ENCODE measurements at places on chromosomes 2 and 18.

- DNase-seq, result no peak
These were observed 7.4 kb upstream of the NPAS2 start for GRCh38 chr2:100812573-100812972.

GRCh38 chr18:38481576-38481975 lies 916.0 kb upstream of the CELF4 start:
- DNase-seq, result no peak

DNA sequence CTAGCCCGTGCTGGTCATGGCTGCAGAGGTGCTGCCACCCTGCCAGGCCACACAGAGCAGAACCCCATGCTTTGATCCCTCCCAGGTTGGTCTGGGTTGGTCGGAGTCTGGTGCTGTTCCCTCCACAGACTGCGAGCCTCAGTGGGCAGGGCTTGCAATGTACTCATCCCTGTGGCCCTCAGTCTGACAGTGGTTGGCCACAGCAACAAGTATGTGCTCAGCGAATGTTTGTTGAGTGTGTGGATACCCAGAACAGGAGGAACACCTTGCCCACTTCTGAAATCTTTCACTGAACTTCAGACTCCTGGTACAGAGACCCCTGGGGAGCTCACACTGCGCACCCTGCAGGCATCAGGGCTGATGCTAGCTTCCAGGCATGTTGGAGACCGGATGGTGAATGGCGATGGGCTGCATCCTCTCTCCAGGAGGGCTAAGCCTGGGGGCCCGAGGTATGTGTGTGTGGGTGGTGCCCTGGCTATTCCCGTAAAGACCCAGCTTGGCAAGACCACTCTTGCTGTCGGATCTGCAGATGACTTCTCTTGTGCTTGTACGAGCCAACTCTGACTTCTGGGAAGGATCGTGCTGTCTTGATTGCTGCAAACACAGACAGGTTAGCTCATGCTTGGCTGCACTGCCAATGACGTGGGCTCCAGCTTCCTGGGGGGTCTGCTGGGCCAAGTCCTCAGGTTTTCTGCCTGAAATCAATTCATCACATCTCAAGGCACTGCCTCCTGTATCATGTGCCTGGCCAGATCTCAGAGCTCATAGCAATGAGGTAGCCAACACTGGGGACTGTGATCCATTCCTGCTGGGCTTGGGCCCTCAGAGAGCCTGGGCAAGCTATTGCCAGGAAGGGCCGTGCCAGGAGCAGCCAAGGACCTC lies 43.7 kb downstream of the RHOB start:
- no peak for DNase-seq

GRCh38 chr2:10211844-10212422 lies 89.4 kb downstream of the RRM2 start:
- DNase-seq, result no peak

DNA sequence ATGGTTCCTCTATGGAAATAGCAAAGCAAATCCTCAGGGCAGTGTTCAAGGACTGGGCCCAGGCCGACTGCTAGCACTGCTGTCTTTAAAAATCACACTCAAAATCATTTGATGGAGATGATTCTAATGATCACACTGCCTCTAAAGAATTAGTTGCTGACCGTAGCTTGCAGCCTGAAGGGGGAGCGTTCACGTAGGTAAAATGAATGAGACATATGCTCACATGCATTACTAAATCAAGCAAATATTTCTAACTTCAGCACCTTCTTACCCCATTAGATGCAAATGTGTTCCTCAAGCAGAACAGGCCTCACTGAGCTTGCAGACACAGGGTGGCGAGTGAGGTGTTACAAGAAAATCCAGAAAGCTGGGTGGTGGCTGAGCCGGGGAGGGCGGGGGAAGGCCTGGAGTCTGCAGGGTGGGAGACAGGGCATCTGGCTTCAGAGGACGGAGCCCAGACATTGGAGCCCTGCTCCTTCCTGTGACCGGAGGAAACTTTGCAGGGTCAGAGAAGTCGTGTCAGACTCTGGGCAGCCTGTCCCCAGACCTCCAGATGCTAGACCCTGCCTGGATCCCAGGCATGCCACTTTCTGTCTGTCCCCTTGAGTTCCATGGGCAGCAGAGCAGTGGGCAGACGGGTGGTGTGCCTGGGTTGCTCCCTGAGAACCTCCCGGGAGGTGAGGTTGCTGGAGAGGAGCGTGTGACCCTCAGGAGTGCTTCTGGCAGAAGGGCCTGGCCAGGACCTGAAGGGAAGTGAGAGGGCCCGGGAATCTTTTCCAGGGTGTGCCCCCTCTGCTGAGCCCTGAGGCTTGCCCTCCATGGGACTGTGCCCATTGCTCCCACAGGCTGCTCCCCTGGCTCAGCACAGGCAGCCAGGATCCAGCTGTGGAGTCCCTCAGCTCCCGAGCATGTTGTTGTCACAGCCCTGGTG lies 7.1 kb upstream of the NPPC start:
- no peak for DNase-seq

- no peak for DNase-seq
These were observed 38.6 kb downstream of the SS18 start for GRCh38 chr18:26051843-26052242.

- DNase-seq, result no peak
These were observed 126.4 kb downstream of the TMEM163 start for GRCh38 chr2:134592377-134592776.

DNA sequence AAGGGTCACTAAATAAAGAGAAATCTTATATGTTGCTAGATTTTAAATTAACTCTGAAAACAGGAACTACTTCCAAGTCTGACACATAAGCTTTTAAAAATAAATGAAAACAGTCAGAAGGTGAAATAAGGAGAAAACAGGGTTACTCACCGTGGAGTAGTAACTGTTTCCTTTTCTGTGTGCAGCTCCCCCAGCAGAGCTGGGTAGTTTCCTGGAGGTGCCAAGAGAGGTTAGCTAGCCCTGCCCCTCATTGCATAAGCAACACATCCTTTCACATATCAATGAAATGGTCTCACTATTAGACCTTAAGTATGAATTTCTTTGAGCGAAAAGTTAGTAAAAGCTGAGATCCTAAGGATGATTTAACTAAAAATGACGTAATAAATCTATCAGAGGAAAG lies 54.0 kb upstream of the GPR75 start:
- DNase-seq, result peak; percentile 2

DNA sequence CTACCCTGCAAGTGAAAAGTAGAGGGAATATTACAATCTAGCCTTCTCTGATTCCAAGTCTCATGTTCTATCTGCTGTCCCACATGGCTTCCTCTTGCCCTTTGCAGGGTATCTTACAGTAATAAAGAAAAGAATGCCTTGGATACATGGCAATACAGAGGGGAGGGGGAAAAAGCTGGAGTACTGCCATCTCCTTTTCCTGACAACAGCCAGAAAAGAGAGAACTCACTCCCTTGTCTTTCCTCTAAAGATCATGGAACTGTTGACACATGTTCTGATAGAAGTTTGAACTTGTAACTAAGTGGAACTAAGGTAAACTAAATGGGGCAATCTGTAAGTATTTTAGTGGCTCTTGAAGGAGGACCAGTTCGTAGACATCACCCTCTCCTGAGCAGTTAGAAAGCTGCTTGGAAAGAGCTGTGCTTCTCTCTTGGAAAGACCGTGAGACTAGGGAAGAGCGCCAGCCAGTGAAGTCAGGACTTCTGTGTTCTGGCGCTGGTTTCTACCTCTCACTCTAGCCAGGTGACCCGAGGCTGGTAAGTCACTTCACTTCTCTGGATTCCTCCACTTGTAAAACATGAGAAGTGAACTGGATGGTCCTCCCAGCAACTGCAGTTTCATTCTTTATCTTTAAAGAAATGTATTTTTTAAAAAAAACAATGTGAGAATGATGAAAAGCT lies 242.3 kb upstream of the FOSL2 start:
- DNase-seq, result no peak

DNA sequence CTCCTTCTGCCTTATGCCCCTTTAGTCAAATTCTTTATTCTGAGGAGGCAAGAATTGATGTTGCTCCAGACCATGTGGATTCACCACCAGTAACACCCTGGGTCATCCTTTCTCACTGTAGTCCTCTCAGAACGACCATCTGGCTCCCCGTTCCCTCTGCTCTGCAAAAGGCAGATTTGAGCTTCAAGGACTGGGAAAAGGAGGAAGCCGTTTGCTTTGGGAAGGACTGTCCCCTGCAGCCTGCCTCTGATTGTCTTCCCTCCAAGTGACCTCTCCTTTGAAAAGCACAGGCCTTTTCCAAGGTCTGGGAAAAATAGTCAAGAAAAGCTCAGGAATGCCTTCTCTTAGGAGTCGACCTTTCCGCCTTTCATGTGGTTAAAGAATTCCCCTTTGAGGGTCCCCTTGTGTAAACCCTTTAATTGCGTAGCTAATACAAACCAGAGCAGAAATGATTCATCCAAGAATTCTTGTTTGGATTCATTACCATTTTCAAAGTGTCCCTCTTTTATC lies 130.1 kb upstream of the COPS8 start:
- no peak for DNase-seq

DNA sequence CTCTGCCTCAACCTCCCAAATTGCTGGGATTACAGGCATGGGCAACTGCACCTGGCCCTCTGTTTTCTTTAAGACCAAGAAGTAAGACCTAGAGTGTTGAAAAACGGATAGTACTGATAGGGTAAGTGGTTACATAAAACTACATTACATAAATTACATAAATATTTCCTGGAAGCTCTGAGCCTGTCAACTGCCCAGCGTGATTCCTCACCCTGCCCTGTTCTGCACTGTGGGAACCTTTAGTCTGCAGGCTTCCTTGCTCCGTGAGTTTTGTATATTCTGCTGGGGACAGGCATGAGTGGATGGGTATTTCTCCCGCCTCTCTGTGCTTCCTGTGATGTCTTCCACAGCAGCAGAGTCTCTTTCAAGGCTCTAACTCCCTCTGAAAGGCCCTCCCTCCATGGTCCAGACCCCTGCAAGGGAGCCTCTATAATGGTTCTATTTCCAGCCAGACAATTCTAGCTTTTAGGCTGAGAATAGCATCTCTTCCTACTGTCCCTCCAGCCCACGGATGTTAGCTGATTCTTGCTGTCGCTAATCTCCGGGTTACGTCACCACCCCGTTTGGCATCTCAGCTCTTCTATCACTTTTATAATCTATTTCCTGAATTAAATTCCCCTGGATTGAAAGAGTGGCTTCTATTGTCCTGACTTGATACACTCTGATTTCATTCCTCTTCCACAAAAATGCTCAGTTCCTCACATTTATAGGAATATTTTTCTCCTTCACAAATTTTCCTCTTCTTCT lies 49.5 kb upstream of the PLEKHM3 start:
- no peak for DNase-seq

DNA sequence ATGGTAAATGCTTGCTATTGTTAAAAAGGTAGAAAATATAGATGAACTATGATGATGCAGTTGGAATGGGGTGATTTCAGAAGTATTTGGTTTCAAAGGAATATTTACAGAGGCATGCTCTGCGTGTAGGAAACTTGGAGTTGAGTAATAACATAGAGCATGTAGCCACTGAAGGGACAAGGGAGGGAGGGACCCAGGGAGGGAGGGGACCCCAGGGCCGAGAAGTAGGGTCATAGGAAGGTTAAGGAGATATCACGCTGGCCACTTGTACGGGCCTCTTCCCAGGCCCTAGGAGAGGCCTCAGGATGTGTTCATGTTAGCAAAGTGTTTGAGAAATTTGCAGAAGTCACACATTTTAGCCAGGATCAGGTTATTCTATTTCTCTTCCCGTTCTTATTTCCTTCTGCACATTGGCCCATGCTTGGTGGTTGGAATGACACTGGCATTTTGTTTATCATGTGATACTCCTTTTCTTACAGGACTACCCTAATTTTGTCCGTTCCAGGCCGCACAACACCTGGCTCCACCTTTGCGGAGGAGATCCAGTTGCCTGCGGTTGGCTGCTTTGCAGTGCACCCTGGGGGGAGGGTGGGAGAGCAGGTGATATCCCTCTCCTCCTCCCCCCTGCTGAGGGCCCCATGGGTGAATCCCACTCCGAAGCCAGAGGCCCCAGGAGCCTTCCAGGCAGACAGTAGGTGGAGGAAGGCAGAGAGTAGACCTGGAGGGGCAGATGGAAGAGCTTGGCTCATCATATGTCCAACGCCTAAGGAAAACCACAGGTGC lies 16.9 kb upstream of the ACKR3 start:
- no peak for DNase-seq

- no peak for DNase-seq
These were observed 83.5 kb upstream of the GPR45 start for GRCh38 chr2:105158002-105158401.

DNA sequence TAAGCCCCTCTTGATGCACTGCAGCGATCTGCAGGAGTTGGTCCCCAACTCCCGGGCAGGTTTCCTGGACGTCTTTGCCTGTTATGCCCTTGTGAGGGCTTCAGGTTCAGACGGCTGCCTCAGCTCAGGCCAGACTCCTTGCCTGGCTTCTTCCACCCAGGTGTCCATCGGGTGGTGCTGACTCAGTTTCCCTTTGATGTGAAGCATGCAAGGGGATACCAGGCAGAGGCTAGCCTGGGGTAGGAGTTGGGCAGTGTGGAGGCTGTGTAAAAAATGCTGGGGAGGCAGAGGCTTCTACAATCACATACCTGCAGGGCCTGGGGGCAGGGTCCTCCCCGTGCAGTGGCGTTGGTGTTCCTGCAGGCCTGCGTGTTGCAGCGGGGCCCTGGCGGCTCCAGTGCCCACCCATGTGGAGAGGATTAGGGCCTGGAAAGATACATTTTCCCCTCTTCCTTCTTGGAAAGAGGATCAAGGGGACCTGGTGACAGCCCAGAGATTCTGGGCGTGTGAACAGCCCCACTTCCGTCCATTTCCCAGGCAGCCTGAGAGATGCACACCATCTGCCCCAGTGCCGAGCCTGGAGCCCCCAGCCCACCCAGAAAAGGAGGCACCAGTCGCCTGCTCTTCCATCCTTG lies 338.3 kb downstream of the DYSF start:
- no peak for DNase-seq

DNA sequence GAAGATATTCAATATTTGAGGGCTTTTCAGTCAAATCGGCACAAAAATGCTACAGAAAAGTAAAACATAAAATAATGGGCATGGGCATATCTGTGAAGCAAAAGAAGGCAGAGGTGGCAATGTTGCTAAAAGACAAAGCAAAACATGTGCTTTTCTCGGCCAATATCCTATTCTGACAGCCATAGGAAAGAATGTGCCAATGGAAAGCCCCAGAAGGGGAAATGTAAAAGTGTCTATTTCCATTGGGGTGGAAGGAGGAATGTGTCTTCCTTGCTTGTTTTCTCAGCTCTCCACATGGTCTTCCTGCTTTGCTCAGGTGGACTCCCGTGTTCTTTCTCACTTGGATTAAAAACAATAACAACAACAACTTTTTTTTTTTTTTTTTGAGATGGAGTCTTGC lies 13.7 kb upstream of the PER2 start:
- no peak for DNase-seq

- no peak for DNase-seq
These were observed 29.9 kb upstream of the MMADHC start for GRCh38 chr2:149617476-149617875.

- no peak for DNase-seq
These were observed 3.4 kb upstream of the NARS1 start for GRCh38 chr18:57624988-57625387.

DNA sequence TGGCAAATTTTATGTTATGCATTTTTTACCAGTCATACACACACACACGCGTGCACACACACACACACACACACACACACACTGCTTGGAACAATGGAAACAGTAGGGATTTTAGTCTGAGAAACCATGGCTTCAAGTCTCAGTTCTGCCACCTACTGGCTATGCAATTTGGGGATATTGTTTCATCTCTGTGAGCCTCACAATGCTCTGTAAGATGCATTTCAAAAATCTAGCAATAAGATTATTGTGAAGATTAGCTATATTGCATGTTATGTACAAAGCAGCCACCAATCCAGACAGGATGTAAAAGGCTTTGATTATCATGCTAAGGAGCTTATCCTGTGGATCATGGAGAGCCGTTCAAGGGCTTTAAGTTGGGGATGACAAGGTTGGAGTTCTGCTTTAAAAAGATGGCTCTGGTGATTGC lies 401.4 kb downstream of the NBAS start:
- no peak for DNase-seq
